ENCODE measurements at places on chromosomes 6 and 20. TPM values are rescaled to one million over a fixed set of nuclear protein-coding genes. Genes with fewer than 3 reads are reported as not detected.

The ARMC2 gene
- total RNA-seq, result 7.9 TPM

The BEND6 gene
- 5.7 TPM for total RNA-seq

The ASIP gene
- total RNA-seq, result not detected

The FAM217B gene
- total RNA-seq, result 11.7 TPM

The BMP7 gene
- total RNA-seq, result 0.13 TPM

The RPP21 gene
- total RNA-seq, result 72.5 TPM

The RREB1 gene
- 29.2 TPM for total RNA-seq

The DNAH8 gene
- not detected for total RNA-seq

The SLC16A10 gene
- total RNA-seq, result 1.7 TPM

The LST1 gene
- total RNA-seq, result 1.6 TPM

Measured in PC-9 (cell line).